DMS79 (cell line): ENCODE measurements at places on chromosomes 16 and 17.

DNA sequence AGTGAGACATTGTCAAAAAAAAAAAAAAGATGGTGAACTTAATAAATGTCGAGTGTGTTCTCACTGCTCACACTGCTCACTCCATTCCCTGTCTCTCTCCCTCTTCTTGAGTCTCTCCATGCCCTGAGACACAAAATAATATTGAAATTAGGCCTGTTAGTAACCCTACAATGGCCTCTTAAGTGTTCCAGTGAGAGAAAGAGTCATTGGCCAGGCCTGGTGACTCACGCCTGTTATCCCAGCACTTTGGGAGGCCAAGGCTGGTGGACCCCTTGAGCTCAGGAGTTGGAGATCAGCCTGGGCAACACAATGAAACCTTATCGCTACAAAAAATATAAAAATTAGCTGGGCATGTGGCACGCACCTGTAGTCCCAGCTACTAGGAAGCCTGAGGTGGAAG lies 16.2 kb upstream of the CSF3 start:
- DNase-seq: no peak

GRCh38 chr16:86075488-86075785 lies 176.5 kb downstream of the IRF8 start:
- DNase-seq: no peak

GRCh38 chr16:86508947-86509758 lies 1.2 kb upstream of the FOXF1 start:
- no peak for DNase-seq

DNA sequence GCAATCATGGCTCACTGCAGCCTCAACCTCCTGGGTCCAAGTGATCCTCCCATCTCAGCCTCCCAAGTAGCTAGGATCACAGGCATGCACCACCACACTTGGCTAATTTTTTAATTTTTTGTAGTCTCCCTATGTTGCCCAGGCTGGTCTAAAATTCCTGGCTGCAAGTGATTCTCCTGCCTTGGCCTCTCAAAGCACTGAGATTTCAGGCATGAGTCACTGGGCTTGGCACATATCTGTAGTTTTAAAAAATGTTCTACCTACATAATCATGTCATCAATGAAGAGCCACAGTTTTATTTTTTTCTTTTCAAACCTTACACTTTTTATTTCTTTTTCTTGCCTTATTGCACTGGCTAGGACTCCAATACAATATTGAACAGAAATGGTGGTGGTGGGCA lies 33.1 kb upstream of the COL1A1 start:
- DNase-seq: no peak

GRCh38 chr17:81832608-81833159 lies 407 bp downstream of the MCRIP1 start:
- peak; percentile 21 for DNase-seq

DNA sequence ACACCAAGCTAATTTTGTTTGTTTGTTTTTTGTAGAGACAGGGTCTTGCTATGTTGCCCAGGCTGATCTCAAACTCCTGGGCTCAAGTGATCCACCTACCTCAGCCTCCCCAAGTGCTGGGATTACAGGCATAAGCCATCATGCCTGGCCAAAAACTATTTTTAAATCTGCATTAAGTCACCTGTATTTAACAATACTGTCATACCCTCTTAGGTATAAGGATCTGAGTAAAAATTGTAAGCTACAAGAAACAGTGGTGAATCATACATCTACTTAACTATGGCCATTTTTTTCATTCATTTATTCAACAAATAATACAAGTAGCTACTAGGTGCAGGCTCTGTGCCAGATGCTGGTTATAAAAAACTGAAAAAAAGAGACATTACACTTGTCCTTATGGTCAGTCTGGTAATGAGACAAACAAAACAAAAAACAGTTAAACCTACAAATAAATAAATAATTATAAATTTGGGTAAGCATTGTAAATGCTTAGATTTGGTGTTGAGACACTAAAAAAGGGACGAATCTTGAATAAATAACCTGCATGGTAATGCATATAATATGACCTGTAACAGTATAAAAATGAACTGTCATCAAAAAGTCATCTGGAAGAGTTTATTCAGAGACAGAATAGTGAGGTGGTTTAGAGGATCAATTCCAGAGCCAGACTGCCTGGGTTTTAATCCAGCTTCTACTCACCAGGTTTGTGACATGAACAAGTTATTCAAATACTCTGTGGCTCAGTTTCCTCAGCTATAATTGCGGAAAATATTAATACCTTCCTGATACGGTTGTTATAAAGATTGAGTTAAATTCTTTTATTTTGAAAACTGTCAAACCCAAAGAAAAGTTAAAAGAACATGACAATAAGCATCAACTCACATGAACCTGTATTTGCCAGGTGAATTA lies 26.8 kb downstream of the BRIP1 start:
- DNase-seq: no peak

DNA sequence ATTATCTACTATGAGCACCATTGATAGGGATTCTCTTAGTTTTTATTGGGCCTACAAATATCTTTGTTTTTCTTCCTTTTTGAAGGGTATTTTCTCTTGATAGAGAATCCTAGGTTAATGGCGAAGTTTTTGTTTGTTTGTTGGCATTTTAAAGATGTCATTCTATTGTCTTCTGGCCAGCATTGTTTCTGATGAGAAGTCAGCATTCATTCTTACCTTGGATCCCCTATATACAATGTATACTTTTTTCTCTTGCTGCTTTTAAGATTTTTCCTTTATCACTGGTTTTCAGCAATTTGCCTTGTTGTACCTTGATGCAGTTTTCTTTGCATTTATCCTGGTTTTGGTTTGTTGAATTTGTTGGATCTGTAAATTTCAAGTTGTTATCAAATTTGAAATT lies 130.1 kb downstream of the TOX3 start:
- DNase-seq: no peak
